Spinal cord (tissue), 10 donors: ENCODE measurements at places on chromosomes 1 and 21. TPM values are rescaled to one million over a fixed set of nuclear protein-coding genes. Genes with fewer than 3 reads are reported as not detected.

Gene DYNLT5
- 29.7 TPM for polyA plus RNA-seq

Gene USH2A
- 0.09 TPM for polyA plus RNA-seq

Gene OR2T33
- 0.24 TPM for polyA plus RNA-seq

Gene TOMM40L
- polyA plus RNA-seq: 23.8 TPM

Gene SAMSN1
- polyA plus RNA-seq: 15.2 TPM

Gene ITLN2
- 0.21 TPM for polyA plus RNA-seq

Gene KDM5B
- polyA plus RNA-seq: 60.2 TPM
